Activated naive CD4-positive, alpha-beta T cell treated with anti-CD3 and anti-CD28 coated beads, Interleukin-2, amount 50 U/mL, for 72 hours (primary cell): ENCODE measurements at places on chromosomes 13 and 19. TPM values are rescaled to one million over a fixed set of nuclear protein-coding genes. Genes with fewer than 3 reads are reported as not detected.
A peak's percentile ranks its signal among the peaks of the same experiment; 100 is the strongest.

DNA sequence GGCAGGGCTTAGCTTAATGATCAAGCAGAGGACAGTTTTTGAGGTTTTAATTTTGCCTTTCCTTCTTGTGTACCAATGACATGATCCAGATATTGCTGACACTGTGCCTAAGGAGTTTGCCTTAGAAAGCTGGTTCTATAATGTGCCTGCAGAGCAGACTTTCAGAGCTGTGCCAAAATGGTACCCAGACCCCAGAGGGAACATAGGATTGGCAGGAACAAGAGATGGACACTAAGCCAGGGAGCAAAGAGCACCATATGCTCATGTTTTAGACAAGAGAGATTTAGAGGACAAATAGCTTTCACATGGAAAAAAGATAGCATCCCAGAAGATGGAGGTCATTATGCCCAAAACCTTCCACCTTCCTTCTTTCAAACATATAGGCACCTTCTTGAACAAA, 1241.5 kb upstream of the SPRY2 start:
- DNase-seq, result no peak

The EDNRB gene
- not detected for total RNA-seq

DNA sequence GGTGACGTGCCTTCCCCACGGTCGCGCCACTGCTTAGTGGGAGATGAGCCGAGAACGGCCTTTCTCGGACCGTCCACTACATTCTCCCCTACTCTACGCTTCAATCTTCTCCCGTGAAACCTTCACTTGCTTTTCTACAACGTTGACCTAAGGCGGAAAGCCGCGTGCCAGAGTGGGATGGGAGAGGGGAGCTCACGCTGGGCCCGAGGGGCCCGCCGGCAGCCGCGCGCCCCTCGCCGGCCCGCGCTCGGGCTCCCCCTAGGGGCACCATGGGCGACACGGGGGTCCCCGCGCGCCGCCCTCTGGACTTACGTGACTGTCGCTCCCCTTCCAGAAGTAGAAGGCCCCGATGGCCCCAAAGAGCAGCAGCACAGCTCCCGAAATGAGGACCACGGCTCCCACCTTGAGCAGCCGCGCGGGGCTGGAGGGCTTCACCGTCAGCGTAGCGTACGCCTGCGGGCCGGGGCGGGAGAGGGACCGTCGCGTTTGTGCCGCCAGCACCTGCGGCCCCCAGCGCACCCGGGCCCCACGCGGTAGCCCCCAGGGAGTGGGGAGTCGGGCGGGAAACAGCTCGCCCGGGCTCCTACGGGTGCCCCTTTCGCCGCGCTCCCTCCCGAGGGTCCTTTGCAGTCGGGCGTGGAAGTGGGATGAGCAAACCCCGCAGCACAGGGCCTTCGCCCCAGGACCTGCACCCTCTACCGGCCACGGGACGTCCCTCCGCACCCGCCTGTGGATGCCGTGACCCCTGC, 727 bp downstream of the CNMD start:
- DNase-seq, result peak; percentile 39

GRCh38 chr13:109687559-109688448, 98.6 kb downstream of the IRS2 start:
- DNase-seq, result no peak

DNA sequence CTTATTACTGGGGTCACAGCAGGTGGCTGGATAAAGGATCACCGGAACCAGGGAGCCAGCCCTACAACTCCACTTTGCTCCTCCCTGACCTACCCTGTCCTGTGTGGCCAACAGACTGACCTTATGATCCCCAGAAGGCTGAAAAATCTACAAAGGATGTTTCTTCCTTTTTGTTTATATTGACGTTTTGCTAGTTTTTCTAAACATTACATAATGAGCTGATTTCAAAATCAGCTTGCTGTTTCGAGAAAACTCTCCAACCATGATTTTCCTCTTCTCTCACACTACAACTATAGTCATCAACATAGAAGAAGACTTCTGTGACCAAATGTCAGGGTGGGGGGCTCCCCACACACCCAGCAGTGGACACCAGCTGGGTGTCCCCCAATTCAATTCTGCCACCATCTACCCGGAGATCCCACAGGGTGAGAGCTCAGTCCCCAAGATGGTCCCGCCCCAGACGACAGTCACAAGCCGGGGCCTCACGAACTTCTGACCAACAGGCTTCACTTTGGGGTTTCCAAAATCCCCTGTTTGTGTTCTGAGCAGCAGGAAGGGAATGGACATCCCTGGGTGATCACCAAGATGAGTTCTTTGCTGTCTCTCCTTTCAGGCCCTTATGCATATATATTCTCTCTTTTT, 35.0 kb downstream of the ZNF536 start:
- DNase-seq, result no peak

The OSCAR gene
- 0.72 TPM for total RNA-seq

The POU4F1 gene
- 0.25 TPM for total RNA-seq

GRCh38 chr19:10648360-10648759, 5.8 kb upstream of the ILF3 start:
- DNase-seq, result no peak

GRCh38 chr19:8238251-8238650, 29.1 kb downstream of the CERS4 start:
- no peak for DNase-seq

- DNase-seq, result no peak
These were observed 394.0 kb downstream of the KCNRG start for GRCh38 chr13:50409220-50409619.

The TMEM272 gene
- 0.60 TPM for total RNA-seq

The TINCR gene
- total RNA-seq, result 0.82 TPM

- DNase-seq, result no peak
These were observed at the start of gene B3GNT8 for GRCh38 chr19:41426952-41427646. Gene B3GNT8 (minus strand): TSS chr19:41427374. CDS start chr19:41426778, 596 bp downstream.

The CEACAM7 gene
- total RNA-seq, result not detected

The FREM2 gene
- total RNA-seq, result not detected

GRCh38 chr19:45293682-45294081, 29.0 kb downstream of the CKM start:
- DNase-seq, result peak; percentile 12

DNA sequence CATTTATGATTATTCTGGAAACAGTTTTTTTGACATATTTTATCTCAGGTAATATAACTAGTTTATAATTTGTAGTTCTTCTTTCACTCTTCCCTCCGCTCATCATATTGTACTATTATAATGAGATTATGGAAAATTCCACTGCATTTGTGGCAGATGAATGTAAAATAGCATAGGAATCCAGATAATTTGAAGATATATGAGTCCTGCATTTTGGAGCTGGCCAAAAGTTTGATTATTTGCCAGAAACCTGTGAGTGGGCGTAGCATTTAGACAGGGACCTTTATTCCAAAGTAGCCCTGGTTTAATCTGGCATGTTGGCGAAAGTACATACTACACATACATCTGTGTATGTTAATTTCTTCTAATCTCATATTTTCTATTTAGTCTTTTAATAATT, 65.2 kb downstream of the FNDC3A start:
- no peak for DNase-seq

- DNase-seq, result no peak
These were observed 20.3 kb downstream of the LGALS16 start for GRCh38 chr19:39676004-39676403.

The NCLN gene
- 63.3 TPM for total RNA-seq

DNA sequence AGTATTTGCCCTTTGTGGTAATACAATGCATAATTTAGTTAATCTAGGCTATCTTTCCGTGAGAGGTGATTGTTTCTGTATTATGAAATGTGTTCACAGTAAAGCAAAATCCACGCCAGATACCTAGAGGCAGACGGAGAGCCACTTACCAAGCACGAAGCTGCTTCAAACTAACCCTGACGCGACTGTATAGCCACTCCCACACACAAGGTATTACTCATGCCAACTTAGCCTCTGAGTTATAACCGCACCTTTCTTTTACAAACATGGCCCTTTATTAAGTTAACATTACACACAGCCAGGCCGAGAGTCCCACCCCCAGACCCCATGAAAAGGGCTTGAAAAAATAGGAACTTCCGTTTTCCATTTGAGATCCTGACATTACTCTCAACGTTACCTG, 185.7 kb downstream of the ABCC4 start:
- no peak for DNase-seq

GRCh38 chr13:45333977-45334922, 6.7 kb downstream of the TPT1 start:
- no peak for DNase-seq

- no peak for DNase-seq
These were observed 480.5 kb upstream of the SLITRK1 start for GRCh38 chr13:84362777-84363176.

GRCh38 chr13:77335543-77335942, 8.6 kb upstream of the MYCBP2 start:
- DNase-seq, result no peak

The ZNF226 gene
- 12.2 TPM for total RNA-seq

- DNase-seq, result no peak
These were observed 573.7 kb downstream of the IRS2 start for GRCh38 chr13:109212650-109213049.

DNA sequence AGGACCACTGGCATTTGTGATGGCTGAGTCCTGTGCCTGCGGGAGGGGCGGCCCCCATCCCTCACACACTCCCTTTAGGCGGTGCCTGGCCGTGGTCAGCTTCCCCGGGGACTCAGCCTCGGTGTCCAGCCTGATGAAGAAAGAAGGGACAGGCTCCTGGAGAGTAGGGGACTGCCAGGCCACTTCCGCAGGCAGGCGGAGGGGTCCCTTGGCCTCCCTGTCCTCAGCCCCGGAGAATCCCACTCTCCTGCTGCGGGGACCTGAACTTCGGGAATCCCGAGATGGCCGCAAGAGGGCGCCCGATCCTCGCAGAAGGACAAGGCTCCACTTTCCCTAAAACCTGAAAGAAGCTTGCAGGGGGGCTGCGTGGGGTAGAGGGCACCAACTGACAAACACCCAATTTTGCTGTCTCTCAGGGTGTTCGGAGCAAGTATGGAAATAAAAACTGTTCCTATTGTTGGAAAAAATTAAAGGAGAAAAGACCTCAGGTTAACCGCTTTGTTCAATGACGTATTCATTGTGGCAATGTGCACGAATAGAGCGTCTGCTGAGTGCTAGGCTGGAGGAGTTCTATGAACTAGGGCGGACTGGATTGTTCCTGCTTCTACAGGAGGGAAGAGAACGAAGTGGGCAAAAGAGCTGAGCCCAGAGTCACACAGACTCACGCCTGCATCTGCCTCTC, 297.3 kb downstream of the ZNF536 start:
- DNase-seq, result peak; percentile 67

The RGL3 gene
- not detected for total RNA-seq

- DNase-seq, result no peak
These were observed 5.7 kb upstream of the JUND start for GRCh38 chr19:18286973-18287635.

- no peak for DNase-seq
These were observed 3.7 kb downstream of the HNRNPL start for GRCh38 chr19:38846097-38846496.

GRCh38 chr13:24502533-24503378, 9.8 kb downstream of the PARP4 start:
- DNase-seq, result no peak

DNA sequence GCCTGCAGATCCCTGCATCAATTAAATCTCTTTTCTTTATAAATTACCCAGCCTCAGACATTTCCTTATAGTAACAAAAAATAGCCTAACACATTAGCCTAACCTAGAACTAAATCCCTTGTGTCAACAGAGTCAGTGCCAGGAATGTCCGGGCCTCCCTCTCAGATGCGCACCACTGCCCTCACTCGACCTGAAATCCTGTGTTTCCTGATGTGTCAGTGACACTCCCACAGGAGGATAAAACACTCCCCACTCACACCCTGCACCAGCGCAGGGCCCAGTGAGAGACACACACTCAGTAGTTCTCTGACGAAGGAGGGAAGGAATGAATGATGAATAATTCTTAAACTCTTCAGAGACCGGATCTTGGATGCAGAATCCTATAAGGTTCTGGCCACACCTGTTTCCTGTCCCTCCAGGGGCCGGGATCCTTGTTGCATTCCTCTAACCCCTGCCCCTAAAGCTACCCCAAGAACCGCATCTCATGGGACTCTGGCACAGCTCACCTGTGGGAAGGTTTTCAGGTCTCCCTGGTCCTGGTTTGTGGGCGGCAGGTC, 3.1 kb downstream of the CEACAM3 start:
- no peak for DNase-seq

The IGFL2 gene
- total RNA-seq, result not detected

The FXYD1 gene
- 1.4 TPM for total RNA-seq
